Skin of body (tissue), 3 donors: ENCODE measurements at places on chromosomes 7 and 10. TPM values are rescaled to one million over a fixed set of nuclear protein-coding genes. Genes with fewer than 3 reads are reported as not detected.

The P4HA1 gene
- total RNA-seq = 65.1 TPM

The CYP3A4 gene
- 2.6 TPM for total RNA-seq

The UPK3B gene
- total RNA-seq = 1.7 TPM

The LRRC18 gene
- 0.39 TPM for total RNA-seq

The SPDYE6 gene
- total RNA-seq = not detected

The SLC26A3 gene
- not detected for total RNA-seq

The BTBD16 gene
- total RNA-seq = 1.3 TPM

The TNS3 gene
- total RNA-seq = 44.7 TPM

The UTF1 gene
- total RNA-seq = not detected

The MAP3K8 gene
- total RNA-seq = 25.5 TPM

The URGCP gene
- 18.3 TPM for total RNA-seq

The GIMAP8 gene
- total RNA-seq = 5.4 TPM

The GJD4 gene
- total RNA-seq = not detected

The LEP gene
- 0.59 TPM for total RNA-seq

The ZNF32 gene
- total RNA-seq = 28.4 TPM

The PIK3AP1 gene
- total RNA-seq = 6.2 TPM

The VSTM2A gene
- 0.20 TPM for total RNA-seq

The BAZ1B gene
- total RNA-seq = 43.1 TPM

The C10orf67 gene
- 0.30 TPM for total RNA-seq

The OTUD1 gene
- total RNA-seq = 20.8 TPM

The ZPBP gene
- not detected for total RNA-seq
